NCI-H774 (cell line): ENCODE measurements at places on chromosomes 7 and 10.
A peak's percentile ranks its signal among the peaks of the same experiment; 100 is the strongest.

- DNase-seq: no peak
Measured at GRCh38 chr10:112208997-112209396, 25.4 kb upstream of the GPAM start.

- peak; percentile 62 for DNase-seq
Measured at GRCh38 chr7:39623732-39624441, 515 bp downstream of the RALA start.

- DNase-seq: peak; percentile 0
Measured at GRCh38 chr10:71888623-71889387, 37.8 kb upstream of the PSAP start.

GRCh38 chr7:42931447-42931833 is 534 bp downstream of the PSMA2 start:
- no peak for DNase-seq

DNA sequence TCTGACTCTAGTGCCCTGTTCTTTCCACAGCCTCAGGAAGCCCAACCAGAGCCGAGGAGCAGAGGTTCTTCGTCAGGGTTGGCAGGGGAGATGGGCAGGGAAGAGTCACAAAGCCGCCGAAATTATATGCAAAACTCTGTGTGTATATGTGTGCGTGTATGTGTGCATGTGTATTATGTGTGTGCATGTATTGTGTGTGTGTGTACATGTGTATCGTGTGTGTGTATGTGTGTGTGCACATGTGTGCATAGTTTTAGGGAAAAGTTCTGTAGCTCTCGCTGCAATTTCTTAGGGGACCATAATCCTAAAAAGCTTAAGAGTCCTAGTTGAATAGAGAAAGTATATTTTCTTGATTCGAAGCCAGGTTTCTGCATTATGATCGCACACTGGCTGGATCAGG is 17.0 kb downstream of the DNAJB12 start:
- DNase-seq: no peak

GRCh38 chr10:46084321-46085165 is 38.5 kb upstream of the MSMB start:
- DNase-seq: no peak

- no peak for DNase-seq
Measured at GRCh38 chr10:11678074-11678793, 63.9 kb upstream of the ECHDC3 start.

GRCh38 chr10:110486680-110487410 is 10.9 kb upstream of the DUSP5 start:
- DNase-seq: no peak
